ENCODE measurements at places on chromosomes 12 and 14.

GRCh38 chr12:78398750-78399149 lies 465.8 kb upstream of the SYT1 start:
- DNase-seq, result no peak

DNA sequence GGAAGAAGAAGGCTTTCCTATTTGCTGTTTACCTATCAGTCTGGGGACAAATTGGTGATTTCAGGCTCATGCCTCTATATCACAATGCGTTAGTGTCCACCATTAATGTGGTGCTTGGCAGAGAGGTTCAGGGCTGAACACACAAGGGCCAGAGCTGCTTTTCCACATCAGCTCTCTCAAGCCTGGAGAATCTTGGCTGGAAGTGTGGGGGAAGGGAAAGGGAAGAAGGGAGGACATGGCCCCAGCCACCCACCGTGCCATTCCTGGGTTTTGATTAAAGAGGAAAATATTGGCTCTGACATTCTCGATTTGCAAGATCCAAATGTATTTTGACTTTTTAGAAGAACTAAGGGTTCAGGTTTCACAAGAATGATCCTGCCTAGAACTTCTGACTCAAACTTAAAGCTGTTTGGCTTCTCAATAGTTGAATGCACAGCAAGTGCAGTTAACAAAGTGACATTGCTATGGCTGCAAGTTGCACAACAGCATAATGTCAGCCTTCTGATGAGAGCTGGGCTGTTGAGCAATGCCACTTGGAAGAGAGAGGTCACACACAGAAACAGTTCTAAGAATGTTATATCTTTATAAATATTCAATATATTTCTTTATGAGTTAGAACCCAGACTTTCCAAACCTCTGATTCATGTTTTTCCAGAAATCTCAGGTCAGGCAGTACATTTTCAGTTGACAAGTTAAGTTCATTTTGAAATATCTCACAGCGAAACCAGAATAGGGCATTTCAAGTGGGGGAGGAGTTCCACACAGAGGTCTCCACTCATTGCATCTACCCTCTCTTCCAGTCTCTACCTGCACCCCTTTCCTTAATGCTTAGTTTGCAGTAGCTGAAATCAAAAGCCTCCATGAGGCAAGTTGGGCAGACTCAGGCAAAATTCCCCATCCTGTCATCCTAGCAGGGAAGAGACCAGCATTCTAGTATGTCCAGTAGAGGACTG lies 25.3 kb downstream of the IGF1 start:
- DNase-seq, result no peak

GRCh38 chr12:60997869-60998378 lies 1262.3 kb upstream of the USP15 start:
- DNase-seq, result no peak

DNA sequence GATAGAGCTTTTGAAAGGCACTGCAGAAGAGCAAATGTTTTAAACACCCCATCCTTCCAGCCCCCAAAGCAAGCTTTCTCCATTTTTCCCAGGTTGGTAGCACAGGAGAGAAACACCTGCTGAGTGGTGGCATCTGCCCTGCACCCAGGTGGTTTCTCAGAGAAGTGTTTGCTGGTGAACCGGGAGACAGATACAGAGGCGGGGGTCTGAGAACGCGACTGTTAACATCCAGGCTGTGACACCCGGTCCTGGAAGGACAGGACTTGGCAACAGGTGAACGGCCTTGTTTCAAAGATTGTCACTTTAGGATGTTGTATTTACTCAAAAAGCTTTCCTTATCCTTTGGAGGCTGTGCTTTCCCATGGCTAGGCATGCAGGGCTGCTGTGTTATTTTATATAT lies 18.5 kb downstream of the MMAB start:
- no peak for DNase-seq

DNA sequence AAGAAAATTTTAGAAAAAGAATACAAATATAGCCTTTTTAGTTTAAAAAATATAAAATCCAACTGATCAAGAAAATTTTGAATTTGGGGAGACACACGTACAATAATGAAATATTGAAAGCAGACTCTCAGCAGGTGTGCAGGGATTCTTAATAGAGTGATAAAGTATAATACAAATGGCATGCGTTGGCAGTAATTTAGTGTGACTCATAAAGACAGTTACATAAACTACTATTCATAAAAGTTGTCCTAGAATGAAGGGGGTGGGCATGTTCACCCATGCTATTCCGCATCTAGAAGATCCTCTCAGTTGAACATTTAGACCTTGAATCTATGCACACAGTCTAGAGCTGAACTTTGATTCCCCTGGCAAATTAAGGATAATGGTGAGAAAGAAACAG lies 200.4 kb upstream of the AVPR1A start:
- no peak for DNase-seq

- DNase-seq, result no peak
These were observed 206.5 kb upstream of the KRR1 start for GRCh38 chr12:75717902-75718301.

GRCh38 chr14:24411443-24412389 lies 12.9 kb downstream of the NYNRIN start:
- no peak for DNase-seq

GRCh38 chr14:99156090-99156425 lies 115.9 kb downstream of the BCL11B start:
- no peak for DNase-seq
